Skin of body (tissue), 3 donors: ENCODE measurements at places on chromosomes 16 and 17. TPM values are rescaled to one million over a fixed set of nuclear protein-coding genes. Genes with fewer than 3 reads are reported as not detected.
A peak's percentile ranks its signal among the peaks of the same experiment; 100 is the strongest.

- DNase-seq = no peak
Measured at GRCh38 chr17:69884356-69884755, 190.7 kb upstream of the KCNJ16 start.

- no peak for DNase-seq
Measured at GRCh38 chr17:27257031-27257357, 36.9 kb upstream of the WSB1 start.

DNA sequence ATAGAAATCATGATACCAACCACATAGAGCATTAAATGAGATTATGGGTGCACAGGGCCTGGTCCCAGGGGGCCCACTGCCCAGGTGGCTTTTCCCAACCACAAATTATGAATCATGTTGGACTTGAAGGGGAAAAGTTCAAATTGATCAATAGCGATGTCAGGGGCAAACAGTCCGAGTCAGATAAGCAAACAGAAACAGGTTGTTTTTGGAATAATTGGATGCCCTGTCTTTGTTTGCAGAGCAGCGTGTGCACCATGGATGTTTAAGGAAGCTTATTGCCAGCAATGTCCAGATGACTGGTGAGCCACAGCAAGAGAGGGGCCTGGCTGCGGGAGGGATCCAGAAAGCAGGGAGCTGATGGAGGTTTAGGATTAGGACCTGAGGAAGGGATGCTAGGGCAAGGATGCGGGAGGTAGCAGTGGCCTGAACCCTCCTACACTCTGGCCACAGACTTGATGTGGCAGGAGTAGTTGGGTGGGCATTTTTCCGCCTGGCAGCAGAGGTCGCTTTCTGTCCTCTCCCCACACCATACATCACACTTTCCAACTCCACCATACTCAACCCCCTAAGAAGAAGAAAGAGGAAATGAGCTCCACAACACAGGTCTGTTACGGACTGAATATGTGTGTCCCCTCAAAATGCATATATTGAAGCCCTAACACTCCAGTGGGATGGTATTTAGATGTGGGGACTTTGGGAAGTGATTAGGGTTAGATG lies 266.4 kb upstream of the RPL38 start:
- no peak for DNase-seq

- DNase-seq = peak; percentile 77
Measured at GRCh38 chr17:11353601-11354000, 112.6 kb downstream of the SHISA6 start.

- no peak for DNase-seq
Measured at GRCh38 chr17:49836111-49837030, 11.5 kb downstream of the TAC4 start.

DNA sequence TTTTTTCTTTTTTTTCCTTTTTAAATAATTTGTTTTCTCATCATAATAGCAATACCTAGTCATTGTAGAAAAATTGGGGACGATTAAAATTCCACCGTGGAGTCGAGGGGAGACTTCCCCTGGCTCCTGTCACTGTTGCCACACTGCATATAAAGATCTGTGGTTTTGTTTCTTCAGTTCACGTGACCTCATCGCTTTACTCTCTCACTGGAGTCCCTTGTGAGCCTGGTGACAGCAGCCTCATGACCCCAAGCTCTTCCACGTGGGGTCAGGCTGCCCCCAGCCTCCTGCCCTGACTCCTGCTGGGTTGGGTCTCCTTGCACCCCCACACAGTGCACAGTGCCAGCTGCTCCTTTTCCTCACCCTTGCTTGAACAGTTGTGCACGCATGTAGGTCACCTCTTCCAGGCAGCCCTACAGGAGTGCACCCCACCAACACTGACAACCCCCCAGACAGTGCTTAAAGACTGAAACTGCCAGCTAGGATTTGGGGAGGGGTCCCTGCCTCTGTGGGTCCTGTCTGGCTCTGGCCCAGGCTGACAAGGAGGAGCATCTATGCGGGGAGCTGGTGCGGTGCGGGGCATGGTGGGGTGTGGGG lies 7.3 kb upstream of the METRNL start:
- DNase-seq = no peak

GRCh38 chr17:65664266-65664665 lies 102.8 kb upstream of the AXIN2 start:
- DNase-seq = no peak

GRCh38 chr17:64306850-64307463 lies 43.9 kb upstream of the TEX2 start:
- DNase-seq = peak; percentile 17

- no peak for DNase-seq
Measured at GRCh38 chr17:14011740-14012405, 57.4 kb upstream of the COX10 start.

- DNase-seq = no peak
Measured at GRCh38 chr17:60615840-60616239, 15.8 kb downstream of the PPM1D start.

DNA sequence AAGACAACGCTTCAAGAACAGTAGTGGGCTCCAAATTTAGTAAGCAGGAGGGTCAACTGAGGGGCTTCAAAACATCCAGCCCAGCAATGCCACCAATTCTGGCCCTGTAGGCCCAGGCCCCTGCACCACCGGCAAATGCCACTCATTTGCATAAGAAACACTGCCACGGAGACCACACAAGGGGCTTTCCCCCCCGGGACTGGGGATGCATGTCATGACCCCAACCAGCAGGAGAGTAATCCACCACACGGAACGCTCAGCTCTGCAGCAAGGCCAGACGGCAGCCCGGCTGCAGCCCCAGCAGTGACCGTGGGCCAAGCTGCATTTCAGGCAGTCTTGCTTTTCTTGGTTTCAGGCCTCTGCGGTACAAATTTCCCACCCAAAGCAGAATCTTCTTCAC lies 14.1 kb downstream of the TMEM11 start:
- no peak for DNase-seq

DNA sequence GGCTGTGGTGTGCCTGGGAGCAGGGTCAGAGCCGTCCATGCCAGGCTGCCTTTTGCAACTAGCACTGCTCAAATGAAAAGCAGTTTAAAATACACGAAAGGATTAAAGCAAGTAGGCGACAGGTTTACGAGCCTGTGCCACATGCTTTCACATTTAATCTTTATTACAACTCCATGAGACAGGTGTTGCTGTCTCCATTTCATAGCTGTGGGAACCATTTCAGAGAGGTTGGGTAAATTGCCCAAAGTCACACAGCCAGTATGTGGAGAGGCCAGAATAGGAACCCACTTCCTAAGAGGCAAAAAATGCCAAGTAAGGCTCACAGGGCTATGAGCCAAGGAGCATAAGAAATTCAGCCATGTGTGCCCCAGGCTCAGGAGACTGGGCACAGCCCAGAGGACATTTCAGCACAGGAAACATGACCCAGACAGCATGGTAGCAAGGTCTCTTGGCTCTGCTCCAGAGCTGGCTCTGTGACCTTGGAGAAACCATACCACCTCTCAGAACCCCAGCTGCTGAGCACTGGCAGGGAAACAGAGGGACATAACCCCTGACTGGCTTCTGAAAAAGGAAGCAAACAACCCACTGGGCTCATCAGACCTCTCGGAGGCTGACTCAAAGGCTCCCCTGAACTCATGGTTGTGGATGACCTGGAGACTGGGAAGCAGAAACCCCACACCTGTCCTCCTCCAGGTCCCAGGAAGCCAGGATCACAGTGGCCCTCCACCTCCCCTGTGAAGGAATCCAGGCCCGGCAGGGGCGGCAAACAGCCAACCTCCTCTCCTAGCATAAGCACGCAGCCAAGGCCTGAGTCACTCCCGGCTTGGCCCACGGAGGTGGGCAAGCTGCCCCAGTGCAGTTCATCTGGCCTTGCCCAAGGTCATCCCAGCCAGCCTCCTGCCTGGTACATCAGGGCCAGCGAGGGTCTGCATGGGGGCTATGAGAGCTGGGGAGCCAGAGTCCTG lies 40.3 kb upstream of the MRPS23 start:
- DNase-seq = no peak

DNA sequence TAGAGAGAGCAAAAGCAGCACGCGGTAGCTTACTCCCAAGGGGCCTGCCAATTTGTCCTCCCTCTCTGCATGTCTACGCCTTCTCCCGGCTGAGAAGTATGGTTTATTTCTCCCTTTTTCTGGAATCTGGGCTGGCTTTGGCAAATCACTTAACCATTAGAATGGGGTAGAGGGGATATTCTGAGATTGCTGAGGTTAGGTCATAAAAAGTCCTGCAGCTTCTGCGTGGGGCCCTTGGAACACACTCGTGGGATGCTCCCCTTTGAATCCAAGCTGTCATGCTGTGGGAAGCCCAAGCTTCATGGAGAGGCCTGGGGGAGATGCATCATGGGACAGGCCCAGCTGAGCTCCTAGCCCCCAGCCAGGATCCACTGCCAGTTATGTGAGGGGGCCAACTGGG lies 403.6 kb upstream of the MAF start:
- DNase-seq = no peak

DNA sequence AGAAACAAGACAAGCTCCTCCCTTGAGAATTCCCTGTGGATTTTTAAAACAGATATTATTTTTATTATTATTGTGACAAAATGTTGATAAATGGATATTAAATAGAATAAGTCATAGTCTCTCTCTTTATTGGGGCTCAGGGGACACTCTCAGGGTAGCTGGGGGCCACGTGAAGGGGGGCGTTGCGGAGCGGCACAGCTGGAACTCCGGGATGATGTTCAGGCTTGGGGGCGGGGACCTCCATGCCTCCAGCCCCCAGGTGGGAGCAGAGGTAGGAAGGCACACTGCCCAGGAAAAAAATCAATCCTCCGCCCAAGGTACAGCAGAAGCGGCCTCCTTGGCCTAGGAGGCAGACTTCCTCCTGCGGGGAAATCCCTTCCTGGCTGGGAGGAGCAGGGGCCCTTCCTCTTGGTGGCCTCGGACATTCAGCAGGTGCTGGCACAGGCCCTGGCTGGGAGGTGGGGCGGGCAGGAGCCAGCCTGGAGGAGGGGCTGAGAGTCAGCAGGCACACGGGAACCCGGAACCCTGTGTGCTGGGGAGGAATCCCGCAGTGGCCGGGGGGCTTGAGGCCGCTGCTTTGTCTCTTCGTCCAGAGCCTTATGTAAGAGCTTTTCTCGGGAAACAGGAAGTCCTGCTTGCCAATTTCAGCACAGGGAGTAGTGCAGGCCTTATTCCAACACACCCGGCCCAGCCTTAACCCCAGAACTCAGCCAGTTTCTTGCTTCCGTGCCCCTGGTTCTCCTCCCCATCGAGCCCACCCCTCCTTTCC lies 591 bp upstream of the TNFSF13 start:
- DNase-seq = peak; percentile 89

DNA sequence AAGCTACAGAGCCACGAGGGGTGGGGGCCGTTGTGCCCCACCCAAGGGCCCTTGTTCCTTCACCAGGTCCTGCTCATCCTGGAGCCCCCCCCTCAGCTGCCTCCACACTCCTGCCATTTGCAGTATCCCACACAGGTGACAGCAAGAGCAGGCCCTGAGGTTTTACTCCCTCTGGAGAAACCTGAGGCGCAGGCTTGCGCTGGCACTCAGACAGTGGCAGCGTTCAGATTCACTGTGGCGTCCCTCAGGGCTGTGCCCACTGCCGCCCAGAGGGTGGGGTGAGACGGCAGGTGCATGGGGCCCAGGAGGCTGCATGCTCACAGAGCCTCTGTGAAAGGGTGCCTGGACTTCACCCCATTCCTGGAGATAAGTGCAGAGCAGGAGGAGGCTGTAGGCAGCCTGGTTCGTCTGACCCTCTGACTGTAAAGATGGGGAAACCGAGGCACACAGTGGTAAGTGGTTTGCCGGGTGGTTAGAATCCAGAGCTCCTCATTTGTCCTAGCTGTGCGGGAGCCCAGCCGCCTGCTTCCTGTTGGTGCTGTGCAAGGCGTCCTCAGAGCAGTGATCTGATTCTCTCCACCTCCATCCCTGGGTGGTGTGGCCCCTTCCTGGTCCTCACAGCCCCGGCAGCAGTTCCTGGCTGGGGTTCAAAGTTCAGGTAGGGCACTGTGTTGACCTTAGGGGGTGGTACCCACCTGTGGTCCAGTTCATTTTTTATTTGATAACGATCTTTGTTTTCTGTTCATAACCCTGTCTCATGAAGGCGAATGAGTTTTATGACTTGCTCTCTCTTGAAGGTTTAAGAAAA lies 1.6 kb downstream of the SPIRE2 start:
- DNase-seq = no peak

GRCh38 chr17:58231641-58232040 lies 6.7 kb upstream of the LPO start:
- no peak for DNase-seq

DNA sequence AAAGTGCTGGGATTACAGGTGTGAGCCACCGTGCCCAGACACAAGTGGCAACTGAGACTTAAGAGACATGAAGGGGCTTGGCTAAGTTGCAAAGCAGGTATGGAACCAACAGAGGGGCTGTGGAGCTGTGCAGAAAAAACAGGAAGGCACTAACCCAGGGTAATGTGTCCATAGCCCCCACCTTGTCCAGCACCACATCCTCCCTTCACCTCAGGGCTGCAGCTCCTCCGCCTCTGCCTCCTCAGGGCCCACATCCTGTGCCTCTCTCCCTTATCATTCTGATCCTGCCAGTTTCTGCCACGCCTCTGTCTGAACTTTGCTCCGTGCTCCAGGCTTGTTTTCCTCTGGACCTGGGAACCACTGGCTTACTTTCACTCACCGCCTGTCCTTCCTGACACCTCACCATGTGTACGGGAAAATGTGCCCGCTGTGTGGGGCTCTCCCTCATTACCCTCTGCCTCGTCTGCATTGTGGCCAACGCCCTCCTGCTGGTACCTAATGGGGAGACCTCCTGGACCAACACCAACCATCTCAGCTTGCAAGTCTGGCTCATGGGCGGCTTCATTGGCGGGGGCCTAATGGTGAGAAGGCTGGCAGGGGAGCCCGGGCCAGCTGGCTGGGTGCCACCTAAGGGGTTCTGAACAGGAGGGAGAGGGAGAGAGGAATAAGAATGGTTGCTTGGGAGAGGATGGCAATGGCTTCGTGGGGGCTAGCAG lies at the start of gene TM4SF5:
Gene TM4SF5 (plus strand): TSS at position 368 of the 716 bp plus-strand sequence. CDS start 37 bp downstream, at position 405.
- DNase-seq = no peak

CCL5 gene
- 1.4 TPM for total RNA-seq

KRT16 gene
- total RNA-seq = 142 TPM

CTDNEP1 gene
- total RNA-seq = 44.1 TPM

AXIN2 gene
- 29.9 TPM for total RNA-seq
